IMR-90 (cell line): ENCODE measurements at places on chromosomes 13 and 19. TPM values are rescaled to one million over a fixed set of nuclear protein-coding genes. Genes with fewer than 3 reads are reported as not detected.
A peak's percentile ranks its signal among the peaks of the same experiment; 100 is the strongest.

The PNMA8B gene
- polyA plus RNA-seq = 0.11 and 0.12 TPM in 2 replicates

DNA sequence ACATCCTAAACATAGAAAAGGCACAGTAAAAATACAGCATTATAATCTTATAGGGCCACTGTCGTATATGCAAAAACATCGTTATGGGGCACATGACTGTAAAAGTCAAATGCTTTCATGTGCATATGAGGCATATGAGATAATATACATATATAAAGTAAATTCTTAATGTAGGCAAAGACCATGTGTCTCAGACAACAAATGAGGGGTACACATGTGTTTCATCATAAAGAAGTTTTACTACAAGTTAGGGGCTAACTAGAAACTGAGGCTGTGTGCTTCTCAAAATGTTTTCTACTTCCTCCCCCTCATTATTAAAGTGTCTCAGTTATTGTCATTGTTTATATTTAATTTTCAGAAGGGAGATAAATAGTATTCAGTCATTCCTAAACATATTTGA lies 309.6 kb downstream of the SHISA2 start:
- no peak for DNase-seq

DNA sequence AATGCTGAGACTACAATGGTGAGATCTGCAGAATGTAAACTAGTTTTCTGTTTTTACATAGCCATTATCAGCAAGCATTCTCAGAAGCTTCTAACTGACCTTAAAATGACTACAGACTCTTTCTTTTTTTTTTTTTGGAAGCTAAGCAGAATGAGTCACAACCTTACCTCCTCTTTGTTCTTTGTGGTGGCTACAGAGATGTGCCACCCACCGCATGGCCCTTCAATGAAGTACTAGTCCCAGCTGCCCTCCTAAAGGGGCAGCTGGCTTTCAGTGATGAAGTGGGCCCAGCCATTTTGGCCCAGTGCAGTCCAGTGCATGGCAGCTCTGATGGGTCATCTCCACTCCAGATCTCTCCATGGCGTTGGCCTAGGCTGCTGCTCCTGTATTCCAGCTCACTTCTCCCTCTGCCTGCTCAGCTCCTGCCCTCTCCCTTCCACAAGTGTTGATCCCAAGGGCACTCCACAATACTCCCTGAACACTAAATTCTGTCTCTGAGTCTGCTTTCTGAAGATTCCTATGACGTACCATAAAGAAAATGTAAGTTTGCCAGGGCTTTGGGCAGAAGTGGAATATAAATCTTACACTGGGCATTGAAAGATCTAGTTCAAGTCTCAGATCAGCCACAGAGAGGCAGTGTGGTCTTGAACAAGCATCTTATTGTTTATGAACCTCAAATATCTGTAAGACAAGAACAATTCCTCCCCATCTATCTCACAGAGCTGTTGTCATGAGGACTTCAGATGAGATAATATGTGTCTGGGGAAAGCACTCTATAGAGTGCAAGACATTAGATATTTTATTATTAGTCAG lies 85.6 kb downstream of the RXFP2 start:
- DNase-seq = peak; percentile 16

The PLIN4 gene
- 0.07 and 0.09 TPM in 2 replicates for polyA plus RNA-seq

DNA sequence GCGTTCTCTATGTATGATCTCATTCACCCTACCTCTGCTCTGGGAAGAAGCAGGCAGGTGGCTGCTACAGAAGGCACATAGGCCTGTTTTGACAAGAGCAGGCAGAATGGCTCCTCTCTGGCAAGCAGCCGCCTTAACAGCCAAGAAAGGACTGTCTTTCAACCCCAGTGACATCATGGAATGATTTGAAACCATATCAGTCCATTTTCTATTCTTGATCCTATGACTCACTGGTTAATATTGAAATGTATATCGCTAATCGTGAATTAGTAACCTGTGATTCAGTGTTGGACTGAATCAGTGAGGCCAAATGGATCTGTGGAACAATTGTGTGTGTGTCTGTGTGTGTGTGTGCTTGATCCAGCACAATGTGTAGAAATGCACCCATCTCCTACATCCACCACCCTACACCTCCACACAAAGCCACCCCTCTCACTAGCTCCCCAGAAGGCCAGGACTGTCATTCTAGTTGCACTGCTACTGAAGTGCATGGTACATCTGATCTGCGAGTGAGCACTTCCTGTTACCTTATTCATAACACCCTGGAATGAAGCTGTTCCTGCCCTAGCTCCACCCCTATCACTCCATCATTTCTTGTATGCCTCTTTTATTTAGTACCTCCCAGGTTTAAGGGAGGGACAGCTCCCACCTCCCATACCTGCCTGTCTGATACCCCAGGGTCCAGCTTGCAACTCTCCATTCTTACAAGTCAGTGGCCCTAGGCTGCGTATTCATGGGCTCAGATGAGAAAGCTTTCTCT lies 460.0 kb downstream of the FOXO1 start:
- DNase-seq = peak; percentile 7

The CCDC70 gene
- polyA plus RNA-seq = not detected in 2 replicates

DNA sequence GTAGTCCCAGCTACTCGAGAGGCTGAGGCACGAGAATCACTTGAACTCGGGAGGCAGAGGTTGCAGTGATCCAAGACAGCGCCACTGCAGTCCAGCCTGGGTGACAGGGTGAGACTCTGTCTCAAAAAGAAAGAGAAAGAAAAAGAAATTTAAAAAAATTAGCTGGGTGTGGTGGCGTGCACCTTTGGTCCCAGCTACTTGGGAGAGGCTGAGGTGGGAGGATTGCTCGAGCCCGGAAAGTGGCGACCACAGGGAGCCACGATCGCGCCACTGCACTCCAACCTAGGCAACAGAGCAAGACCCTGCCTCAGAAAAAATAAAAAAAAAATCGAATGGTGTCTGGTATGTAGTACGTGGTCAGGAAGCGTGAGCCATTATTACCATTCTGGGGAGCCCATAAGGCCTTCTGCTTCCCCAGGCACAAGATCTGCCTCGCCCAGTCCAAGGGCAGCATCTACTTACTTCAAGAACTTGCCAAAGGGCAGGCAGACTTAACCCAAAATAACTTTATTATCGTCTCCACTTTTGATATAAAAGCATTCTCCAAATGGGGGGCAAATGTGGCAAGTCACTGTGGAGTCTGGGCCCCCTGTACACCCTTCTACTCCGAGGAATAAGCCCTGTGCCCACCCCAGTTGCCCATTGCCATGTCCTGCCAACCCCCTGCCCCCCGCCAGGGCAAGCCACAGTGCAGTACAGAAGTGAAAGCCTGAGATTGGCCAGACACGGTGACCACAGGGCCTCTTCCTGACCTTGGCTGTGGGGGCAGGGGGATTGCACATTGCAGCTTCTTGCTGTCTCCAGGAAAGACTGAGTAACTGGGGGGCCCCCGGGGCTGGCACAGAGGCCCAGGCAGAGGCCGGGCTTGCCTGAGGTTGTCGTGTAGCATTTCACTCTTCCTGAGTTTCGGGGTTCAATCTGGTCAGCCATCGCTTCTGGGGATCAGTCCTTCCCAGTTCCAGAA lies 12.6 kb downstream of the CCL25 start:
- DNase-seq = no peak

The METTL21C gene
- polyA plus RNA-seq = not detected in 2 replicates

- no peak for DNase-seq
Observed at GRCh38 chr13:46855166-46855565, 41.7 kb downstream of the HTR2A start.

DNA sequence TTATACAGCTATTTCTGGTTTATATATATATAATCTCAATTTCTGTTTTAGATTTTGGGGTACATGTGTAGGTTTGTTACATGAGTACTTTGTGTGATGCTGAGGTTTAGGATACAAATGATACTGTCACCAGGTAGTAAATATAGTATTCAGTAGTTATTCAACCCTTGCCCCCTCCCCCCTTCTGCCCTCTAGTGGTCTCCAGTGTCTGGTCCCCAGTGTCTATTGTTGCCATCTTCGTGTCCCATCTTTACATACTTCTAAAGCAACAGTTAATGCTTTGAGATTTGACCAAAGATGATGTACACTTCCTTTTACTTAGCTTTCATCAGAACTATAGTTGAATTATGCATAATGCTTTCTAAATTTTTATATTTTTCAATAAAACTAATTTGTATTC lies 1623.4 kb upstream of the PRR20A start:
- DNase-seq = no peak

DNA sequence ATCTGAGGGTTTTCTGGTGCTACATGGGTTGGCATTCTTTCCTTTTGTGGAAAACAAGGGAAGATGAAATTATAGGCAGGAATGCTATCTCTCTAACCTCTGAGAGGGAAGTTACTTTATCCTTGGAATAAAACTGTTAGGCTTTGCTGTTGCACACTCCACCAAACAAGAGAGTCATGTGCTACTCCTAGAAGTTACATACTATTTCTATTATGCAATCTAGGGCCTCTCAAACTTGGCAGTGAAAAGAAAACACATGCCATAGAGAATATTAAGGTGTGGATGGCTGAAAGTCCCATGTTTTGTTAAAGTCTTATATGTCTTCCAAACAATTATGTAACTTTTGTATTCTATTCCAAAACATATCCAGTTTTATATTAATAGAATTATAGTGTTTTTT lies 367.9 kb downstream of the SLC7A1 start:
- no peak for DNase-seq

GRCh38 chr19:57363688-57364181 lies 384 bp downstream of the TRAPPC2B start:
- peak; percentile 12 for DNase-seq

DNA sequence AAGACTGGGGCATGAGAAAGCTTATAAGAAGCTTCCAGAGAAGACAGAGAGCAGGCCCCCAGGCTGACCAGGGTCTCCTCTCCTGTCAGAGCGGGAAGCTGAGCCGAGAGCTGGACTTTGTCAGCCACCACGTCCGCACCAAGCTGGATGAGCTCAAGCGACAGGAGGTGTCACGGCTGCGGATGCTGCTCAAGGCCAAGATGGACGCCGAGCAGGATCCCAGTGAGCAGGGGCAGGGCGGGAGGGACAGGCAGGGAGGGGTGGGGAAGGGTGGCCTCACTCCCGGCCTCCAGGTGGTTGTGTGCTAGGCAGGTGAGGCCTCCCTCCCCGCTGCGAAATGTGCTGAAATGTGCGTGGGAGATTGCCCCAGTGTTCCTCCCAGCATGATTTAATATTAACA lies 5.6 kb downstream of the NUCB1 start:
- no peak for DNase-seq

GRCh38 chr13:44231786-44232516 lies 141.7 kb upstream of the SERP2 start:
- DNase-seq = peak; percentile 96

DNA sequence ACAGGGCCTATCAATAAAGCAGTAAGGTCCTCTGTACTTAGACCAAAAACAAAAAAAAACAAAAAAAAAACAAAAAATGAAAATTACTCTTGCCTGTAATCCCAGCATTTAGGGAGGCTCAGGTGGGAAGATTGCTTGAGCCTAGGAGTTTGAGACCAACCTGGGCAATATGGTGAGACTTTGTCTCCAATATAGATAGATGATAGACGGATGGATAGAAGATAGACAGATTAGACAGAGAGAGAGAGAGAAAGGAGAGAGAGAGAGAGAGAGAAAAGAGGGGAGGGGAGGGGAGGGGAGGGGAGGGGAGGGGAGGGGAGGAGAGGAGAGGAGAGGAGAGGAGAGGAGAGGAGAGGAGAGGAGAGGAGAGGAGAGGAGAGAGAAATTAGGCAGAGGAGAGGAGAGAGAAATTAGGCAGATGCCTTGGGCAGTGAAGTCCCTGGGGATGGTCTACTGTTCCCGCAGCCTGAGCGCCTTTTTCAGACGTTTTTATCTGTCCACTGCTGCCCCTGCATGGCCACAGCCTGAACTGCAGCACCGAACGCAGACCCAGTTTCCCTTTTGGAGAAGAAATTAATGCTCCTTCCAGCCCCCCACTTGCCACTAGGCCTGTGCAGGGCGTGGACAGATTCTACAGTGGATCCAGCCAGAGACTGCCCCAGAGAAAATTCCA lies 9.8 kb upstream of the ZNF627 start:
- peak; percentile 60 for DNase-seq

The KLK3 gene
- polyA plus RNA-seq = not detected in 2 replicates

The KCNJ14 gene
- polyA plus RNA-seq = 0.34 and 0.39 TPM in 2 replicates
